Heart right ventricle (tissue), 16 donors: ENCODE measurements at places on chromosomes 1 and 21. TPM values are rescaled to one million over a fixed set of nuclear protein-coding genes. Genes with fewer than 3 reads are reported as not detected.

- H3K27ac ChIP-seq, result no peak overlapping the region
- H3K4me1 ChIP-seq, result peaks cover 5% of the 10 kb centered on the region
- DNase-seq, result no peak
- no peaks in the 10 kb centered on the region for H3K36me3 ChIP-seq
- H3K4me3 ChIP-seq, result no peak overlapping the region
Observed at GRCh38 chr1:192726820-192727504, 81.9 kb upstream of the RGS2 start.

- peaks cover 26% of the 10 kb centered on the region for H3K36me3 ChIP-seq
- no peaks in the 10 kb centered on the region for H3K27me3 ChIP-seq
- no peaks in the 10 kb centered on the region for H3K4me1 ChIP-seq
- H3K27ac ChIP-seq, result no peak overlapping the region
- H3K4me3 ChIP-seq, result no peak overlapping the region
Observed at GRCh38 chr1:237713916-237714315, 176.8 kb downstream of the ZP4 start.

DNA sequence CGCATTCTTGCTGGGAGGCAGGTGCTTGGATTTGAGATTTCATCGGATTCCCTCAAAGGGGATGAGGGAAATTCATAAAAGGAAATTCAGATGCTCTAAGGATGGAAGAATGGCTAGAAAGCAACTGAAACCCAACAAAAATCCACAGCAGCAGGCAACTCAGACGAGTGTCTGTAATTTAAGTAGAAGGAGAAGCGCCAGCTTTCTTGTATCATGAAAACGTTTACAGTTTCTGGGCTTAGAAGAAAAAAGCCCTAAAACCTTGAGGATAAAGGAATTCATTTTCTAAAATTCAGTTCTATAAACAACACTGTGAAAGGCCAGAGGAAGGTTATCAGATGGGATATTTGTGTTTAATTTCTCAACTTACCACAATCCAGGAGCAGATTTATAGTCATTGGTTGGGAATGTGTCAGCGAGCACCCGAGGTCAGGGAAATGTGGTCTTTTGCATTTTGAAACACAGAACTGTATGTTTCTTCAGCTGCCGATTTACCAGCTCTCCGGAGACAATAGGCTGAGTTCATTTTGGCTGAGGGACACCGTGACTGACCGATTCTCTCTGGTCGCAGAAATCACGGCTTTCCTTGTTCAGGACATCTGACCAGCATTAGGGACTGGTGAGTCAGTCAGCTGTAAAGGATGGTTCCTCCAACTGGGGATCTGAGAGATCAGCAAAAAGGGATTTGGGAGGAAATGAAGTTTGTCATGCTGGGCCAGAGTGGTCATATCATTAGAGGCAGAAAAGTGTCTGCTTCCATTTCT lies 111.6 kb upstream of the ERRFI1 start:
- no peaks in the 10 kb centered on the region for H3K36me3 ChIP-seq
- H3K27me3 ChIP-seq, result no peaks in the 10 kb centered on the region
- H3K4me3 ChIP-seq, result no peak overlapping the region
- H3K27ac ChIP-seq, result peak overlapping the region; percentile 42
- no peaks in the 10 kb centered on the region for H3K4me1 ChIP-seq

DNA sequence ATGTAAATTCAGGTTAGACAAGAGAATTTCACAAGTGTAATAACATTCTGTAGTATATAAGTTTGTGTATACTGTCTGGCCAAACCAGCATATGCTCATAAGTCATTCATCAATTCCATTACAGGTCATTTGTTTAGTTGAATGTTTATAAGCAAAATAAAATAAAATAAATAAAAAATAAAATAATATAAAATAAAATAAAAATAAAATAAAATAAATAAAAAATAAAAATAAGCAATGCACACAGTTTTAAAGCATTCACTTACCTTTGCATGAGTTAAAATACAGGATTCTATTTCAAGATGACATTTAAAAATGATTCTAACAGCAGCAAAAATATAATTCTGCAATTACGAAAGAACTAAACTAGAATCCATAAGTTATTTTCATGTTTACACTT lies 9.9 kb downstream of the PODN start:
- peaks cover 10% of the 10 kb centered on the region for H3K36me3 ChIP-seq
- H3K4me1 ChIP-seq, result peaks cover 15% of the 10 kb centered on the region
- DNase-seq, result no peak
- no peaks in the 10 kb centered on the region for H3K27me3 ChIP-seq
- no peak overlapping the region for H3K27ac ChIP-seq

DNA sequence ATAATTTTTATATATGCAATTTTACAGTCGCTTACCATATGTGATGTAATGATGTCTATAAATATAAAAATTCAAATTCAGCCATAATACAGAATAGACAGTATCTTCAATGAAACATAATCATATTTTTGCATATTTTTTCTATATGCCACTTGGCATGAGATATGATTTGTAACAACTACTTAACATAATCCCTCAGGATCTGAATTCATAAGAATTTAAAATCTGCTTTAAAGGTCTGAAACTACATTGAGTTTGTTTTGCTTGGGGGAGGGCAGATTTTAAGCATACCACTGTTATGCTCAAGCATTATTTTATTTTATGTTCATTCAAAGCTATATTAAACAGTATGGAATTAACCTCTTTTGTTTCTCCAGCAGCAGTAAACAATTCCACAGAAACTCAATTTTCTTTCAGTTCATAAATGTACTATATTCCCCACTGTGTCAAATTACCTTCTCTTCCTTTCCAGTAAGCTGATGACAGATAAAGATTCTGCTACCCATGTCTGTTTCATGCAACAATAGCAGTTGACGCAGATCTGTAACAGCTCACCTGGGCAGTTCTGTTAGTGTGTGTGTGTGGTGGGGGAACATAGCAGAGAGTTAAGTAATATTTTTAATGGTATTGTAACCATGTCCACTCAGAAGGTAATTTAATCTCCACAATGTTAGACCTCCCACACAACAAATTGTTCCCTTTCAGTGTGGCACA lies 224.8 kb downstream of the NTNG1 start:
- H3K36me3 ChIP-seq, result no peaks in the 10 kb centered on the region
- H3K27ac ChIP-seq, result no peak overlapping the region
- no peaks in the 10 kb centered on the region for H3K27me3 ChIP-seq
- no peak overlapping the region for H3K4me3 ChIP-seq
- no peak for DNase-seq

GRCh38 chr1:196890668-196891067 lies 2.8 kb downstream of the CFHR4 start:
- no peaks in the 10 kb centered on the region for H3K4me1 ChIP-seq
- H3K36me3 ChIP-seq, result no peaks in the 10 kb centered on the region
- H3K4me3 ChIP-seq, result no peak overlapping the region
- no peak overlapping the region for H3K27ac ChIP-seq
- DNase-seq, result no peak

Gene SMIM11
- total RNA-seq, result 11.6 TPM

Gene CD1E
- 0.85 TPM for total RNA-seq

Gene DNAJC16
- total RNA-seq, result 18.0 TPM

Gene RPS6KA1
- total RNA-seq, result 3.5 TPM
